Breast epithelium (tissue), 4 donors: ENCODE measurements at places on chromosomes 1 and 21.

- H3K4me1 ChIP-seq, result no peaks in the 10 kb centered on the region
- H3K27me3 ChIP-seq, result no peaks in the 10 kb centered on the region
- H3K27ac ChIP-seq, result no peak overlapping the region
- DNase-seq, result no peak
- H3K4me3 ChIP-seq, result no peak overlapping the region
Measured at GRCh38 chr1:68339505-68339904, 107.2 kb upstream of the WLS start.

GRCh38 chr1:42266253-42267135 is 68.5 kb downstream of the FOXJ3 start:
- peak; percentile 41 for DNase-seq
- no peaks in the 10 kb centered on the region for H3K27me3 ChIP-seq
- H3K4me1 ChIP-seq, result no peaks in the 10 kb centered on the region
- H3K4me3 ChIP-seq, result no peak overlapping the region
- peak overlapping the region; percentile 73 for H3K27ac ChIP-seq

DNA sequence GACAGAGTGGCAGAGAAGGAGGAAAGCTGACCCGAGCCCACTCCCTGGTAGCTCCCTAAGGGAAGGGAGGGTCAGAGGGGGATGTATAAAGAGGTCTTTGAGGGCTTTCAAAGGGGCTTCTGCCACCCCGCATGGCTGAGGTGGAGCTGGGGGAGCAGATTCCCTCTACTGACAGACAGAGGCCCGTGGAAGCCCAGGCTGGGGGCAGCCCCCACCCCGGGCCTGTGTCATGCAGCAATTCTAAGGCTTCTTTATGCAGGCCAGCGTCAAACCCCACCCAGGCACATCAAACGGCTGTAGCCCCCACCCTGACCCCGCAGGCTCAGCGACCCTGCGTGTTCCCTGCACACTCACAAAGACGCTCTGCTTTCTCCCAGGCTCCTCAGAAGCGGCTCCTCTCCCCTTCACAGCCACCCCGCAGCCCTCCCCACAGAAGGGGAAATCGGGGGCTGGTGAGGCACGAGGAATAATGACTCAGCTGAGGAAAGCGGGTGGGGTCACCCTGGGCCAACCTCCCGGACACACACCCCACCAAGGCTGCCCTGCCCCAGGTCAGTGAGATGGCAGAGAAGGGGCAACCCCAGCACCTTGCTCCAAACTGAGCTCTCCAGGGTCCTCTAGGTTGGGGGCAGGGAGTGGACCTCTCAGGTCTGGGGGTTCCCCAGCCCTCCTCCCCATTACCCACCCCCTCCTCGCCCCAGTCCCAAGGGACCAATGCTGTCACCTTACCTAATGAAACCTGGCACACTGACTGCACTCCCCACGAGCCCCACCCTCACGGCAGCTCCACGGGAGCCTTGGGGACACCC is 10.8 kb downstream of the SLC45A3 start:
- no peaks in the 10 kb centered on the region for H3K27me3 ChIP-seq
- H3K36me3 ChIP-seq, result no peaks in the 10 kb centered on the region
- no peak overlapping the region for H3K4me3 ChIP-seq
- peaks cover 13% of the 10 kb centered on the region for H3K4me1 ChIP-seq
- H3K27ac ChIP-seq, result no peak overlapping the region
- no peak for DNase-seq

DNA sequence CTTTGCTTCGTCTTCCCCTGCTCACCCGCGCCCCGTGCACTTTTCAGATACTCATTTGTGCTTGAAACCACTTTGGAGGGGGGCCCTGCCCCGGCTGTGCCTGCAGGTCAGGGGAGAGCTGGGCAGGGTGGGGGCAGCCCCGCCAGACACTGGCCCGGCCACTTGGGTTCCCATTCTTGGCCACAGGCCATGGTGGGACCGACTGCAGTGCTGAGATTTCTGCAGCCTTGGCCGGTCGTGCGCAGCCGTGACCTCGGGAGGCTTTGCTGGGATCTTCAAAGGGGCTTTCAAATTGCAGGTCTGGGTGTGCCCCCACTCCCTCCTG is 54.5 kb upstream of the TTC34 start:
- H3K4me1 ChIP-seq, result no peaks in the 10 kb centered on the region
- no peak for DNase-seq
- H3K36me3 ChIP-seq, result no peaks in the 10 kb centered on the region
- no peak overlapping the region for H3K27ac ChIP-seq
- peaks cover 80% of the 10 kb centered on the region for H3K27me3 ChIP-seq

DNA sequence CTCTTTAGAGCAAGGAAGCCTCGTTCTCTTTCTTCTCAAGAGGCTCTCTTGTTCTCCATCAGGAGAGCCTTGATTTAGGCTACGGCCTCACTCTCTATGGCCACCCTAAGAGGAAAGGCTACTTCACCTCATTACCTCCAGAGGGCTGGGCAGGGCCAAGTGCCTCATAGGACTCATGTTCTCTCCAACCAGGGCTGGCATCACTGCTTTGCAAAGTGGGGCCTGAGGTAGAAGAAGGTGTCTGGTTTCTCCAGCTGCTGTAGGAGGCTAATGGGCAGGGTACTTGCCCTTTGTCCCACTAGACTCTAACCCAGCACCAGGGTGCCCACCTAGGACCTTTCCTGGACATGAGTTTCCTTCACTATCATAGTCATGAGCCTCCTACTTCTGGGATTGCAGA is 2.1 kb upstream of the ATXN7L2 start:
- H3K4me1 ChIP-seq, result no peaks in the 10 kb centered on the region
- DNase-seq, result no peak
- H3K27me3 ChIP-seq, result no peaks in the 10 kb centered on the region
- H3K27ac ChIP-seq, result no peak overlapping the region
- H3K36me3 ChIP-seq, result no peaks in the 10 kb centered on the region

DNA sequence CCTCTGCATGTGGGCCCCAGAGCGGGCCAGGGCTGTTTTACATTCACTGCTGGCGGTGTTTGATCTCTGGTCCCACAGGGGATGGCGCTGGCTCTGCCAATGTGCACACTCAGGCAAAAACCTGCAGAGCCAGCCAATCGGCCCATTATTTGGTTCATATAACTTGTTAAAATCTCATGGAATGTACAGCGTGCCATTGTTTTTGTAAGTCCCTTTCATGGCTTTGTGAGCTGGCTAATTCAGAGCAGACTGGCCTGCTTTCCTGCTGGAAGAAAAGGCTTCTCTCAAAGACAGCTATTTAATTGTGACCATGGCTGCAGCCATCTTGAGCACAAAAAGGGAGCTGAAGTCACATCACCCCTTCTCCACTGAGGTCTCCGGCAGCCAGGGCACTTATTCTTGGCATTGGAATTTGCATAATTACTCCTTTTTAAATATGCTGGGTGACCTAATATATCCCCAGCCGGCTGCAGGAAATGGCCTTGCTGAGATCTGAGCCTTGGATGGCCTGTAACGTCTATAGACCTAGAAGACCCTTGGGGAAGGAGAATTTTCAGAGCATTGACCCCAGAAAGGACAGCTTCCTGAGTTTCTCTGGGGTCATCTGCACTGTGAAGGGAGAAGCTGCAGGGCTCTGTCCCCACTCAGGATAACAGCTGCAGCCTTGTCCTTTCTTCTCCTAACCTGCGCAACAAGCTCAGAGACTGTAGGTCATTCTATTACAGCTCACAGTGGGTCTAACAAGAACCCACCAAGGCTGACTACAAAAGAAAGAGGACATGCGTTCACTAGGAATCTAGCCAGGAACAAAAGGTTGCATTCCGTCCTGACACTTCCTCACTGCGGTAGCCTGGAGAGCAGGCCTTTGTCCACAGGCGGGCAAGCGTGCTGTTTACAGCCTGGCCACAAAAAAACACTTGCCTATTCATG is 45.8 kb downstream of the BCAR3 start:
- peak overlapping the region; percentile 25 for H3K27ac ChIP-seq
- peaks cover 3% of the 10 kb centered on the region for H3K4me1 ChIP-seq
- no peak overlapping the region for H3K4me3 ChIP-seq

DNA sequence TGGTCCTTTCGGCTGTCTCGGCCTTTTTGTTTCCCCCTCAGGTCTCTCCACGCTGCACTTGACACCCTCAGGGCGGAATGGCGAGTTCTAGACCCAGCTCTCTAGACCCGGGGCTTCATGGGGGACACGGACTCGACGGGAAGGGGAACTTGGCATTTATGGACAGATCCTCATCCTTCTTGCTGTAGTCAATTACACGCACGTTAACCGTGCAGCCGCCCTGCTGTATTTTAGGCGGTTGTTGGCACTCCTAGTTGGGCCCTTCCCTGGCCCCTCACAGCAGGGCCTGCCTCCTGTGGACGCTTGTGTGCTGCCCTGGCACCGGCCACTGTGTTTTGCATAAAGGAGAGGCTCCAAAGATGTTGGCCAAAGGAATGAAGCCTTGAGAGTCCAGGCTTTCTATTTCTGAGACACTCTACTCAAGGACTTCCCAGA is 558 bp upstream of the BTG3 start:
- no peaks in the 10 kb centered on the region for H3K4me1 ChIP-seq
- no peaks in the 10 kb centered on the region for H3K27me3 ChIP-seq
- H3K36me3 ChIP-seq, result no peaks in the 10 kb centered on the region
- no peak for DNase-seq

- H3K4me3 ChIP-seq, result no peak overlapping the region
- no peaks in the 10 kb centered on the region for H3K4me1 ChIP-seq
- DNase-seq, result no peak
Measured at GRCh38 chr1:248404024-248404423, 1.2 kb downstream of the OR2T1 start.

DNA sequence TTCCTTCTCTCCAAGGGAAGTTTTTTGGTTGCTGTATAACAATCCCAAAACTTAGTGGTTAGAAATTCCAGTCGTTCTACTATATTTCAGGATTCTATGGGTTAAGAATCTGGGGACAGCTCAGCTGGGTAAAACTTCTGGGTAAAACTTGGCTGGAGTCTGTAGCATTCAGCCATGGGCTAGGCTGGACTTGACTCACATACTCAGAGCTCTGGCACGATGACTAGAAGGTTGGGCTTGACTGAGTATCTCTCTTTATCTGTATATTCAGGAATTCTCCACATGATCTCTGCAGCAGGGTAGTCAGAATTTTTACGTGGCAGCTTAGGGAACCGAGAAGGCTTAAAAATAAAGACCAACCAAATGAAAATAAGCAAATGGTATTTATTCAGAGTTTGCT is 28.2 kb upstream of the HRNR start:
- H3K4me1 ChIP-seq, result no peaks in the 10 kb centered on the region
- DNase-seq, result no peak
- no peak overlapping the region for H3K27ac ChIP-seq
- no peak overlapping the region for H3K4me3 ChIP-seq
- H3K27me3 ChIP-seq, result no peaks in the 10 kb centered on the region
- no peaks in the 10 kb centered on the region for H3K36me3 ChIP-seq
